ENCODE measurements at places on chromosomes 5 and 9. TPM values are rescaled to one million over a fixed set of nuclear protein-coding genes. Genes with fewer than 3 reads are reported as not detected.

- peak; percentile 40 for DNase-seq
Observed at GRCh38 chr5:126624534-126624933, 23.8 kb downstream of the PHAX start.

KCNV2 gene
- polyA plus RNA-seq: not detected

WNT8A gene
- not detected for polyA plus RNA-seq

DNA sequence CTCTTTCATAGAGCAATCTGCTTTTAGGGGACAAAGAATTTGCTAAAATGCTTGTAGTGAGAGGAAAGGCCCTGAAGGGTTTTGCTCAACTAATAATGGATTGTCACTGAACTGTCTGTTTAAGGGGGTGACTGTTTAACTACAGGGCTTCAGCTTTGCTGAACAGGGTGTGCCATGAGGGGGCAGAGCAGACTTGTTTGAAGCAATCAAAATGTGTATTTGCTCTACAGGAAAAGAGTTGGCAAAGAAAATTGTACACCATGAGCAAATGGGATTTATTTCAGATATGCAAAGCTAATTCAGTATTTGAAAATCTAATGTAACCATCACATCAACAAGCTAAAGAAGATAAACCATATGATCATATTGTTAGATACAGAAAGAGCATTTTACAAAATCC is 154.3 kb downstream of the GABRG2 start:
- DNase-seq: no peak

- no peak for DNase-seq
Observed at GRCh38 chr5:11072568-11072967, 311.5 kb upstream of the DAP start.

DNA sequence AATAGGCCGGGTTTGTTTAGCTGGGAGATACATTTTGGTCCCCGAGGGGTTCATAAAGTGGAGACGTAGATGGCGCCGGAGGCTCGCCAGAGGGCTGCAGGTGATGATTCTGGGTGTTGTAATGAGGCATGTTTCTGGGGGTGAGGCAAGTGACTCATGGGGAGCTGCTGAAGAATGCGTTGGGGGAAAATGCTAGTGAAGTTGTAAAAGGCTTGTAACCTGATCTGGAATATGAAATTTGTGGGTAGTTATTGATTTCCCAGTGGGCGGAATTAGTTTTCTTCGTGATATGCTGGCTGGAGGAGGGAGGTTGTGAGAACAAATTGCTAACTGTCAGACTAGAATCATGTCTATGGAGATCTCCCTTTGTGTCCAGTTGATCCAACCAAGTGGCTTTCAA is 158.3 kb downstream of the DOCK2 start:
- no peak for DNase-seq

GRCh38 chr9:85216601-85217000 is 525.2 kb downstream of the AGTPBP1 start:
- no peak for DNase-seq

- peak; percentile 32 for DNase-seq
Observed at GRCh38 chr5:94928891-94929290, 310.4 kb downstream of the SLF1 start.

GRCh38 chr5:172150514-172151425 is 37.3 kb downstream of the STK10 start:
- DNase-seq: no peak

DNA sequence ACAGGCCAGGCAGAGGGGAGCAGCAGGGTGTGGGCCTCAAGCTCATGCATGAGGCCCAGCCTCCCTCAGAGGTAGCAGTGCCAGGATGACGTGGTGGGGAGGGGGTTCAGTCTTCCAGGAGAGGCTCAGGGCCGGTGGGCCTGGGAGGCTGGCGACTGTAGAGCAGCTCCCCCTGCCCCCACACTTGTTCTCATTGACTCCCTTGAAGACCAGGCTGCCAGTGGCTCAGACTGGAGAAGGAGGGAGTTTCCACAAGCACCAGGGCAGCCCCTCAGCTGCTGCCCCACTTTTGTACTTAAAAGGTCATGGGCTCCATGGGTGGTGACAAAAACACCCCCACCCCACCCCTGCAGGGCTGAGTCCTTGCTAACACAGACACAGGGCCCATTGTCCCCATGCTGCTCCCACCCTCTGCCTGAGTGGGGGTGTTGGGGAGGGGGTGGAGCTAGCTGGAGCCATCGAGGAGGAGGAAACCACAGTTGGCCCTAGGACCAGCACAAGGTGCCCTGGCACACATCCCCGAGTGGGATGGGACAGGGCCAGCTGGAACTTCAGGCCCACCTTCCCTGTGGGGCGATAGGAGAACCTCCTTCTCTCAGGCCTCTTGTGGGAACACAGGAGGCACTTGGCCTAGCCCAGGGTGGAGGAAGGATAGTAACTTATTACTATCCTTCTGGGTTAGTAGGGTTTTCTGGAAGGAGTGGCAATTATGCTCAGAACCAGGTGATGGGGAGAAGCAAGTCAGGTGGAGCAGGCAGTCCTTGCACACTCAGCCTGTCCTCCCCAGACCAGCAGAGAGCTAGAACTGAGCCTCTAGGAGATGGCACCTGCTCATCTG is 10.7 kb downstream of the PDLIM4 start:
- DNase-seq: no peak

- peak; percentile 46 for DNase-seq
Observed at GRCh38 chr9:72592502-72593403, 71.3 kb downstream of the TMC1 start.

DNA sequence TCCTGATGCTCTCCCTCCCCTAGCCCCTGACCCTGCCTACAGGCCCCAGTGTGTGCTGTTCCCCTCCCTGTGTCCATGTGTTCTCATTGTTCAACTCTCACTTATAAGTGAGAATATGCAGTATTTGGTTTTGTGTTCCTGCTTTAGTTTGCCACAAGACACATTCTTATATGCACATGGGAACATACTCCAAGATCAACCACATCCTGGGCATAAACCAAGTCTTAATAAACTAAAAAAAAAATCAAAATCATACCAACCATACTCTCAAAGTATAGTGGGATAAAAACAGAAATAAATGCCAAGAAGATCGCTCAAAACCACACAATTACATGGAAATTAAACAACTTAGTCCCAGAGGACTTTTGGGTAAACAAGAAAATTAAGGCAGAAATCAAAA is 11.2 kb upstream of the ZCCHC9 start:
- no peak for DNase-seq

- no peak for DNase-seq
Observed at GRCh38 chr9:74303945-74304344, 193.2 kb upstream of the RORB start.

GRCh38 chr5:3365501-3366215 is 230.0 kb upstream of the IRX1 start:
- DNase-seq: no peak

CMYA5 gene
- 0.41 TPM for polyA plus RNA-seq

NIPBL gene
- 25.1 TPM for polyA plus RNA-seq

- DNase-seq: no peak
Observed at GRCh38 chr9:80806671-80807070, 882.7 kb downstream of the TLE1 start.

DBH gene
- polyA plus RNA-seq: not detected

- DNase-seq: no peak
Observed at GRCh38 chr5:75367401-75367800, 30.4 kb downstream of the HMGCR start.

GRCh38 chr5:136656811-136657210 is 291.5 kb upstream of the TRPC7 start:
- DNase-seq: no peak

DNA sequence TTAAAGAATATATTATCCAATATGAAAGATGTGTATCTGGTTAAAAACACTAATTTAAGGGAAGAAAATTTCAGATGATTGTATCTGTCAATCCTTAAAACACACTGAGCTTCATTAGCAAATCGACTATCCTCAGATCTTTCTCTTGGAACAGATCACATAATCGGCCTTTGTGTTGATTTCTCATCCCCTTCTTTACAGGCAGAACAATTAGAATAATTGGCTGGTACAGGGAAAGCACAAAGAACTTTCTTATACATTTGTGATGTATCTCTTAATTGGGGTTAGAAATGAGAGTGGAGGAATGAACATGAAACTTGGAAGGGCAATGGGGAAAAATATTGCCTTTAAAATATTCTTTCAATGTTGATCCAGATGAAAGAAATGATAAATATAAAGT is 662.1 kb downstream of the TLE4 start:
- DNase-seq: no peak

GRCh38 chr5:32839106-32839505 is 128.0 kb downstream of the NPR3 start:
- DNase-seq: no peak

- no peak for DNase-seq
Observed at GRCh38 chr9:72839085-72839484, 113.8 kb downstream of the ALDH1A1 start.

- no peak for DNase-seq
Observed at GRCh38 chr5:134659456-134659855, 10.9 kb downstream of the SEC24A start.

Data from mammary epithelial cell (primary cell).